ENCODE measurements at places on chromosomes 7 and 10.

GRCh38 chr7:127678337-127678736 is 26.3 kb downstream of the SND1 start:
- DNase-seq = no peak

GRCh38 chr7:150388709-150389531 is 9.8 kb downstream of the ZNF775 start:
- DNase-seq = peak; percentile 80

GRCh38 chr7:123628829-123629228 is 26.8 kb upstream of the LMOD2 start:
- no peak for DNase-seq

- no peak for DNase-seq
These were observed 620.5 kb upstream of the LRRN3 start for GRCh38 chr7:110470420-110470819.

DNA sequence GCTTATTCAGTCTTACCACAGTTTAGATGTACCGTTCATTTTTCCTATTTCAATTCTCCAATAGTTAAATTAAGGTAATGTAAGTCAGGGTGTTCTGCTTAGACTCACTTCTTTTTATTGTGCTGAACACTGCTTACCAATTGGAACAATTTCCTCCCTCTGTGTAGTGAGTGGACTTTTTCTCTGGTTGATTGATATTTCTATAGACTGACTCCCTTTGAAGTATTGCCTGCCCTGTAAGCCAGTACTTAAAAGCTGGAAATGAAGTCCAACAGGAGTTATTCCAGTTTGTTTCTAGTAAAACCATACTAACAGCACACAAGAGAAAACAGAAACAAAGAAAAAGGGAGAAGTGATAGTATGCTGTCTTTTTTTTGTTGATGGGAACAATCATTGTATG is 1674.9 kb downstream of the REEP3 start:
- DNase-seq = no peak

DNA sequence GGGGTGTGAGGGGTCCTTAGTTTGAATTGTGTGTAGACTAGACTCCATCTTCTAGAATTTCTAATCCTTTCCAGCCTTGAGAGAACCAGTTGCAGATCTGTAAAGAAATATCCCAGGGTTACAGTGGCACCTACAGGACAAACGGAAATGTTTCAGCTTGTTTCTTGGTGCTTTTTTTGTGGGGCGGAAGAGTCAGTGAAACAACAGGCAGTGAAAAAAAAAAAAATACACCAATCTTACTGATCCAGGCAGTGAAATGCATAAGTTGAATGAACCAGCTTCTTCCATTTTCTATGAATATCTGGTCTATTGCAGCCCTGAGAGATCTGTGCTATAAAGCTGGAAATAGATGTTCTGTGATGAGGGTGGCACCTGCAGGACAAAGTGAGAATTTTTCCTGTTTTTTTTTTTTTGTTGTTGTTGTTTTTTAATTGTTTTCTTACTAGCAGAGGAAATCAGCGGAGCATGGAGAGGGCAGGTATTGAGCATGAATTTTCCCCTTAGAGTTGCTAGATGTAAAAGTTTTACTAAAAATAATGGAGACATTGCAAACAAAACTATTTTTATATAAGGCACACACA is 81.9 kb upstream of the DYNC1I1 start:
- no peak for DNase-seq

All from anterior cingulate cortex (tissue), 58 donors.